ENCODE measurements at places on chromosomes 4 and X.

DNA sequence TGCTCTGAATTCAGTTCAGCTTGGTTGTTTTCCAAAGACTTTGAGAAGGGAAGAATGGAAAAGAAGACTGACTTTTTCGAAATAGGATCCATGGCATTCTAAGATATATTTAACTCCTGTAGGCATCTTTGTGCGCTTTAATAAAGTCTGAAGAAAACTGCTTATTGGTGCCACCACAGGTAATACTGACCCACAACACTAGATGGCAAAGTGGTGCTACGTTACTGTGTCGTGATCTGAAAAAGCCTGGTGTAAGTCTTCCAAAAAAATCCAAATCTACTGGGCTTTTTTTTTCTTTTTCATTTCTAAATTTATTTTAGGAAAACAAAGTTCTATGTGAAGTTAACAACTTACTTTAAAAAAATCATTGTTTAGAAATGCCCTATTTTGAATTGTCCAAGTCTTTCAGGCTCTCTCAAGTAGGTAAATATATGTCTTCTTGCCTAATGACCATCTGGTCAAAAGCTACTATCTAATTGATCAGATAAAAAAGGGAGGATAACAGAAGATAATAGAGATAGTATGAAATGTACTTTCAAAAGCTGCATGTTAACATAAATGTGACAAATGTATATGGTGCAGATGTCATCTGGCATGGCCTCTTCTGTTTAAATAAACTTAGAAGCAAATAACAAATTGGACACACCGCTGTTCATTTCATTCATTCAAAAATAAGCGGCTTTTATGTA lies 47.0 kb upstream of the MID1IP1 start:
- no peak for DNase-seq

- DNase-seq, result no peak
Measured at GRCh38 chrX:8235026-8235425, 64.0 kb upstream of the VCX2 start.

- no peak for DNase-seq
Measured at GRCh38 chrX:69303231-69303630, 138.0 kb upstream of the PJA1 start.

- no peak for DNase-seq
Measured at GRCh38 chrX:12874581-12874980, 7.7 kb downstream of the TLR7 start.

- no peak for DNase-seq
Measured at GRCh38 chrX:47224266-47224895, 5.9 kb downstream of the CDK16 start.

DNA sequence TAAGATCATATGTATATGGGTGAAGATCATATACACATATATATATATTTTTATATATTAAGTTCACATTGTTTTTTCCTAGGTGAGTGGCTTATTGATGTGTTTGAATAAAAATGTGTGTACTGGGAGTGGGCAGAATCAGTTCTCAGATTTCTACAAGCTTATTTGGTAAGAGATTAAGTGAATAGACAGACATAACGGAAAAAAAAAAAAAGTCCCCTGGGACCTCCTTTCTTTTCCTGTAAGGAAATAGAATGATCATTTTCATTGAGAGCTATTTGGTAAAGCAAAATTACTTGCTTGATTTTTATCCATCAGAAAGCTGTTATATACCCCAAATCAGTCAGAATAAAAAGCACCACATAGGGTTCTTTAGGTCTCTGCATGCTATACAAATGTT lies 597.7 kb downstream of the PCDH18 start:
- no peak for DNase-seq

GRCh38 chrX:75045369-75045768 lies 110.7 kb downstream of the ABCB7 start:
- DNase-seq, result no peak

DNA sequence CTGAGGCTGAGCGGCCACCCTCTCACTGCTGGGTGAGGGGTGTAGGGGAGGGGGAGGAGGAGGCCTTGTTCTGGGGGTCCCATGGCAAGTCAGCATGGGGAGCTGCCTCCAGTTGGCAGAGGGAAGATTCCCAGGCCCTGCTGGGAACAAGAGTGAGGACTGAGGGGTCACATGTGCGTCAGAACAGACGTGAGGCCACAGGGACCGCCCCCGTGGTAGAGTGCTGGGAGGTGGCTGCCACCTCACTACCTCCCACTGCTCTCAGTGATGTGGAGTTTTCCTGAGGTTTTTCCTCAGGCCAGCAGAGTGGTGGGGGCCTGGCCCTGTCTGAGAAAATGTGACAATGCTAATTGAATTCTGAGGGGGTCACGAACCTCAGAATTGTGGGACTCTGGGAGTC lies 568 bp downstream of the MAGEC1 start:
- no peak for DNase-seq

DNA sequence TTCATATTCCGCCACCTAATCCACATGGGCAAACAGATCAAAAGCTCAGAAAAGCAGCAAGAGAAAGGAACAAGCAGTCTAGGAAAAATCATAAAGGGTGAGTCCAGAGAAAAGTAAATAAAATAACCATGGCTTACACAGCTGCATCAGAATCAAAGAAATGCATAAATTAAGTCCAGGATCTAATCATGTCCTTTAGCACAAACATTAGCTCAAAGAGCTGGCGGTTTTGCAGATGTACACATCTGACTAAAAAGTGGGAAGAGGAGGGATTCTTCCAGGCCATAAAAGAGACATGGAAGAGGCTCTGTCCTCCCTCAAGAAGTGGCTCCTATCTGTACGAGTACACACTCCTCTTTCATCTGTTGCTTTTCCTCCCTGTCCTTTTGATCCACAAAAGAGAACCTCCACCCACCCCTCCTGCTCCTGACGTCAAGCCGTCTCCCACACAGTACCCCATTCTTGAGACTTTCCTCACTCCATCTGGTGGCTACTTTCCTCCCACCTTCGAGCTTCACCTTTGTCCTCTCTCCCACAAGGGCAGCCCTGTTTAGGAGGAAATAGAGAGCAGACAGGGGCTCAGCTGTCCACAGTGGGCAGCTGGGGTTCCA lies 92.5 kb downstream of the RASL11B start:
- DNase-seq, result no peak

DNA sequence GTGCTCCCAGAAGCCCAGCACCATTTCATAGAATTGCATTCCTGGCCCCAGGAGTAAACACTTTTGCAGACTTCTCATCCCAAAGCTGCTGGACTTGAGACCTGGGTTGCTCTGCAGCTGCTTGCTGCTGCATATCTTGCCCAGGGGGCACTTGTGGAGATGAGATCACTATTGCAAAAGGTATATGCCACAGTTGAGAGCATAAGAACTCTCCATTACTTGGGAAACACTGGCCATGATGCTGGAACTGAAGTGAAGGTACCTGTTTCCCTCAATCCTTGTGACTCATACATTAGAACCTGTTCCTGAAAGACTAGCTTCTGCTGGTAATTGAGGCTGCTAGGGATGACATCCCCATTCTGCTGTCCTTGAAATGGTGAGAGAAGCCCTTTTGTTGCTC lies 43.1 kb upstream of the WDR1 start:
- no peak for DNase-seq

DNA sequence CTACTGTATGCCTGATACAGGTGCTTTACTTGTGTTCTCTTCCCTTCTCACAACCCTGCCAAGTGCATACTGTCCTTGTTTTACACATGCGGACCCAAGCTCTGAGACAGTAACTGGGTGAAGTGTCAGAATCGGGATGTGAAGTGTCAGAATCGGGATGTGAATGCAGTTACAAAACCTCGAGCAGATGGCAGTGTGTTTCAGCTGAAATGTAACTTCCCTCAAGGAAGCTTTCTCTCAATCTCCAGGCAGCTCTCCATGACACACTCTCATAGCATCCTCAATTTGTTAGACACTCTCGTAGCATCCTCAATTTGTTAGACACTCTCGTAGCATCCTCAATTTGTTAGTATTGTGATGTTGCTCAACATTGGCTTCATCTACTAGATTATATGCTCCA lies 1.1 kb upstream of the HPSE start:
- DNase-seq, result no peak

- no peak for DNase-seq
Measured at GRCh38 chrX:41655101-41655500, 33.7 kb upstream of the GPR34 start.

- DNase-seq, result no peak
Measured at GRCh38 chrX:71616672-71617529, 1.4 kb downstream of the CXCR3 start.

DNA sequence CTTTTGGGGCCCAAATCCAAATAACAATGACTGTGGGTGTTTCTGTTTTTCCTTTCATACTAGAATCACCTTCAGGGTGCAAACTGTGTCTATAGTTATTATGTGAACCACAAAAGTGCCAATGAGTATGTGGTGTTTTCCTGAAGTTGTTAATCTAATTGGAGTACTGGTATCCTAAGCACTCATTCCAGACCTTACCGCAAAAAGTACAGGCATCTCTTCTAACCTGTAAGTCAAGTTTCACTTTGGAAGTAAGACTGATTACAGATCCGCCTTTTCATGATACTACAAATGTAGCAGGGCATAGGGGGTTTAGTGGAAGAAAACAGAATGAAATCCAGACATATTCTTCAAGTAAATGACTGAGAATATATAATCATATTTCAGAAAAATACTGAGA lies 16.1 kb downstream of the COQ2 start:
- DNase-seq, result no peak

DNA sequence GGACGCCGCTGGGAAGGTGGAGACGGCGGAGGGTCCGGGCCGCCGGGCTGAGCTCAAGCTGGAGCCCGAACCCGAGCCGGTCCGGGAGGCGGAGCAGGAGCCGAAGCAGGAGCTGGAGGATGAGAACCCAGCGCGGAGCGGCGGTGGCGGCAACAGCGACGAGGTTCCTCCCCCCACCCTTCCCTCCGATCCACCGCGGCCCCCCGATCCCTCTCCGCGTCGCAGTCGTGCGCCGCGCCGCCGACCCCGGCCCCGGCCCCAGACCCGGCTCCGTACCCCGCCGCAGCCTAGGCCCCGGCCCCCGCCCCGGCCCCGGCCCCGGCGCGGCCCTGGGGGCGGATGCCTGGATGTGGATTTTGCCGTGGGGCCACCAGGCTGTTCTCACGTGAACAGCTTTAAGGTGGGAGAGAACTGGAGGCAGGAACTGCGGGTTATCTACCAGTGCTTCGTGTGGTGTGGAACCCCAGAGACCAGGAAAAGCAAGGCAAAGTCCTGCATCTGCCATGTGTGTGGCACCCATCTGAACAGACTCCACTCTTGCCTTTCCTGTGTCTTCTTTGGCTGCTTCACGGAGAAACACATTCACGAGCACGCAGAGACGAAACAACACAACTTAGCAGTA lies 483 bp downstream of the USP27X start:
- DNase-seq, result no peak
